ENCODE measurements at places on chromosomes 5 and 9.

DNA sequence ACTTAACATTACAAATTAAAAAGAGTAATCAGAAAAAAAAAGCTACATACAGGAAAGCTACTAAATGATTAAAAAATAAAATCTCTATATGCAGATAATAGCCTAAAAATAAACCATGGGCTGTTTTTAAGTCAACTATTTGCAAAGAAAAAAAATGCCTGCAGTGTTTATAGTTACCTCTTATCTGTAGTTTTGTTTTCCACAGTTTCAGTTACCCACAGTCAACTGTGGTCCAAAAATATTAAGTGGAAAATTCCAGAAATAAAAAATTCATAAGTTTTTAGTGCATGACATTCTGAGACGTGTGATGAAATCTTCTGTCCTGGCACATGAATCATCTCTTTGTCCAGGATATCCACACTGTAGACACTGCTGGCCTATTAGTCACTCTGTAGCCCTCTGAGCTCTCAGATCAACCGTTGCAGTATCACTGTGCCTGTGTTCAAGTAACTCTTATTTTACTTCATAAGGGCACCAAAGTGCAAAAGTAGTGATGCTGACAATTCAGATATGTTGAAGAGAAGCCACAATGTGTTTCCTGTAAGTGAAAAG lies 59.2 kb downstream of the PRELID2 start:
- DNase-seq = peak; percentile 45

DNA sequence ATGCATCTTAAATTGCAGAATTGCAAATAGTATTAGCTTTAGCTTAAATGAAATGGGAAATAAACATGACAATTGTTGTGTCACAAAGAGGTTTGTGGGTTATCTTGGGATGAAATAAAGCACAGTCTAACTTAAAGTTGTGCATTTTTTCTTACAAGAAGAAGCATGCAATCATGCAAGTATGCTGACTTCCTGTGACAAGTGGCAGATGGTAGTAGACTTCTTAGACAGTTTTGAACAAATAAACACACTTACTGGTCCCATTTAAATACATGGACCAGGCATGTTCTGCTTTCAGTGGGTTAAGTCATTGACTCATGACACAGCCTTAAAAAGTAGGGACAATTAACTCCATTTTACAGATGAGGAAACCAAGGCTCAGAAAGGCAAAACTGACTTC lies 15.9 kb upstream of the C5orf63 start:
- DNase-seq = peak; percentile 60

GRCh38 chr9:90301277-90301653 lies 341.4 kb downstream of the DIRAS2 start:
- DNase-seq = no peak

- no peak for DNase-seq
Observed at GRCh38 chr9:102514541-102514940, 480.6 kb upstream of the CYLC2 start.

DNA sequence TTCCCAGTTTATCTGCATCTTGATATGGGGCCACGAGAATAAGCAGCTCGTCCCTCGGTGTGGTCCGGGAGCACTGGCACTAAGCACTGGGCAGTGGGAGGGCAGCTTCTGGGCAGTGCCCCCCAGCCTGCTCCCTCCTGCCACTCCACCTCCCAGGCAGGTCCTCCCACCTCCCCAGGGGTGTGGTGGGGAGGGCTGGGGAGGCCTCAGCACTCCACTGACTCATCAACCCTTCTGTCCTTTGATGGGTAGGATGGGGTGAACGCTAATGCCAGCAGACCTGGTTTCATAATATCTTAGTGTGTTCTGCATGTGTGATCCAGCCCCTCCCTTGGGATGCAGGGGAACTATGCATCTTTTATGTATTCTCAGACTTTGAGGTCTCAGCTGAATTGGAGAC lies 62.2 kb upstream of the GNE start:
- DNase-seq = no peak

GRCh38 chr9:137278721-137279711 lies 1.5 kb downstream of the TOR4A start:
- DNase-seq = no peak

GRCh38 chr9:35691757-35692301 lies 2.1 kb upstream of the TPM2 start:
- no peak for DNase-seq

Data from suppressor macrophage (primary cell).